ENCODE measurements at places on chromosomes 12 and 14.

DNA sequence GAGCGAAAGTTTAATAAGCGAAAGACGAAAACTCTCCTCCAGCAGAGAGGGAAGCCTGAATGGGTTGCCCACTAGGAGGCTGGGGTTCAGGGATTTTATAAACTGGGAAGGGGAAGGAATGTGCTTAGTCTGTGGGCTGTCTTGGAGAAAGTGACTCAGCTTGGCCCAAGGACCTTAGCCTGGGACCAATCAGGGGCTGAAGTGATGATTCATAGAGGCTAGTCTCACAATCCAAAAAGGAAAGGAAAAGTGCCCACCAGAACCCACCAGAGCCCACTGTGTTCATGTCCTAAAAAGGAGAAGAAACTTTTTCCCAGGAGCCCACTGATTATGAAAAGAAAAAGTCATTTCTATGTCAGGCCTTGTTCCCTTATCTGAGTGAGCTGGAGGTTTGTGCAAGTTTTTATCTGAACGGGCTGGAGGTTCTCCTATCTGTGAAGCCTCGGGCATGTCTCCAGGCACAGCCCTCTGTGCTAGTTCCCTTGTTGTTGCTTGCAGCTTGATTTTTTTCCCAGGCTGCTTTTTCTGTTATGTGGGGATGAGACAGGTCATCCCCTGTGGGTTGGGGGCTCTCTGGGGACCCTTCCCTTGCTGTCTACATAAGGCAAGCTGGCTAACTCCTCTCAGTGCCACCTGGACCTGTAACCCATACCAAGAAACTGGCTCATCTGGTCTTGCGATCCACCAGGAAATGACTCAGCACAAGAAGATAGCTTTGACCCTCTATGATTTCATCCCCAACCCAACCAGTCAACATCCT, 8.3 kb upstream of the GOLGA5 start:
- DNase-seq: no peak

DNA sequence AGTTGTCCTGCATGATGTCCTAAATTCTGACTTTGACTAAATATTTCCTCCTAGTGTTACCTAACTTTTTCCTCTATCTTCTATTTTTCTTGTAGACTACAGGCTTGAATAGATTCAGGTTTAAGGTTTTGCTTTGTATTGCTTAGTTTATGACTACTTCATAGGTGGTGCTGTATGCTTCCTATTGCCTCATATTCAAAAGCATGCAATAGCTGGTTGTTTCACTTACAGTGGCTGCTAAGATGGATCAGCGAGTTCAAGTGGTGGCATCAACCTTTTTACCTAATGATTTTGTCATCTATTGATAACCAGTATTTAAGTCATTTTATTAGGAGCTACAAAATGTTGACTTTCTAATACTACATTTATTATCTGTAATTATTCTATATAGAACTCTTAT, 36.3 kb upstream of the BICD1 start:
- no peak for DNase-seq

- DNase-seq: no peak
Observed at GRCh38 chr12:131831635-131832041, 3.4 kb downstream of the MMP17 start.

- no peak for DNase-seq
Observed at GRCh38 chr12:108858311-108859074, 1.1 kb upstream of the SSH1 start.

GRCh38 chr12:76398106-76398505, 49.9 kb upstream of the BBS10 start:
- DNase-seq: no peak

GRCh38 chr12:47970843-47971242, 7.4 kb downstream of the TMEM106C start:
- no peak for DNase-seq

- no peak for DNase-seq
Observed at GRCh38 chr12:59927032-59927431, 331.2 kb downstream of the SLC16A7 start.

DNA sequence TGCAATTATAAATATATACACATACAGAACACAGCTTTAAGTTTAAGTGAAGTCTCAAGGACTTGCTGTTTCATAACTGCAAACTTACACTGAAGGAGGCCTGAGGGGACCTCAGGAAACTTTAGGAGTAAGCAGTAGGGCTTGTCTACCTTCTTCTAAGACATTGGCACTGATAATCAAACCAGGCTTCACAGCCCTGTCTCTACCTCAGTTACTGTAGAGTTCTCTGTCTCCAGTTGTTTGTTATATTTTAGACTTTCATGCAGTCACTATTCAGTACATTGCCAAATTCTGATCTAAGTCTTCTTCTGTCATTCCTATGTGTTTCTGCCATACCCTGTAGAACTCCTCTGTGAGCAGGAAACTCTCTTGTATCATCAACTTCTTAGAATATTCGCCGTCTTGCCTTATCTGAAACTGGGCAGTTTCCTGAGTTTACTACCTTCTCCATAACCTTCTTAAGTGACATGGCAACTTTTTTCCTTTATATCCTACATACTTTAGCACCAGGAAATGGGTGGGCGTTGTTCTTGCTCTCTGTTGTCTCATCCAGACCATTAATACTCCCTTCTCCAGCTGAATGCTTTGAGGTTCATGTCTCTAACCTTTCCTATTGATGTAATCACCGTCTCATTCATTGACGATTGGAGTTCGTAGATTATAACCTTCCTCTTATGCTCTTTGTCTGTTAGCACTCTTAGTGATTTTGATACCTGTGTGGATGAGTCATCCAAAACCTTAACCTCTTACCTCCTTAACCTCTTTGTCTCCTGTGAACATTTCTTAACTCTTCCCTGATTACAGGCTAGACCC, 11.4 kb downstream of the APAF1 start:
- DNase-seq: no peak

DNA sequence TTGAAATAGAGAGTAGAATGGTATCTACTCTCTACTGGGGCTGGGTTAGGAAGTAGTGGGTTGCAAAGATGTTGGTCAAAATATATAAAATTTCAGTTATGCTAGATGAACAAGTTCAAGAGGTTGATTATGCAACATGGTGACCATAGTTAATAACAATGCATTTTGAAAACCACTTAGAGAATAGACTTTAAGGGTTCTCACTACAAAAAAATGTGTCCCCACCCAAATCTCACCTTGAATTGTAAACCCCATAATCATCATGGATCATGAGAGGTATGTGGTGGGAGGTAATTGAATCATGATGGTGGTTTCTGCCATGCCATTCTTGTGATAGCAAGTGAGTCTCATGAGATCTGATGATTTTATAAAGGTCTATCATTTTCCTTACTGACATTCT, 94.0 kb downstream of the C12orf50 start:
- DNase-seq: no peak

GRCh38 chr12:15600223-15600935, 188.8 kb downstream of the EPS8 start:
- DNase-seq: no peak

- DNase-seq: no peak
Observed at GRCh38 chr12:6551063-6551461, 4.8 kb downstream of the IFFO1 start.

DNA sequence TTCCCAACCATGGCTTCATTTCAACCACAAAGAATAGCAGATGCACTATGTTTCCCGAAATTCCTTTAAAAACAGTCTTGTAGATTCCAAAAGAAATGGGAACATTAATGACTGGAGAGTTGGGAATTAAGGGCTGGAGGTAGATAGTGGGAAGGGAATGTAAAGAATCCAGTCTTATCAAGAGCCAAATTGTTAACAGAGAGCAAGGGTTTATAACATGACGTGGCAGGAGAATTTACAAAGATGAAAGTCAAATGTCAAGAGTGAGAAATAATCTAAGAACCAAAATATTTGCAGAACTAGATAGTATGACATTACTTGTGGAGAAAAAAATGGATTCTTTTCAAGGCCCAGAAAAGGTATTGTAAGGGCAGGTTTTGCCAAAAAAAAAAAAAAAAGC, 200.9 kb downstream of the GRIN2B start:
- DNase-seq: no peak

DNA sequence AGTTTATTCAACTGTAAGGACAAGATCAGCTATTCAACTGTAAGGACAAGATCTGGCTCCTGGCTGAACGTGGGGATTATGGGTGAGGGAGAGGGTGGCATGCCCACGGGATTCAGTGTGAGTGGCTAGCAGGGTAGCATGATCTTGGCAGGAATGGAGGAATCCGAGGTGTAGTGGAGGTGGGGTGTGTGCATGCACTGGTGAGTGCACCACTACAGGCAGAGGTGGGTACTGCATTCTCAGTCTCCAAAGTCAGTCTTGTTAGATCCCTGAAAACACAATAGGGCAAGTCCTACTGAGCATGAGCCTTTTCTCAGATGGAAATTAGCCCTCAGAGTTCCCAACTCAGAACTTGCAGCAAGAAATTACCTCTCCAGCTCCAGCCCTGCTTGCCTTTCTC, 32.2 kb upstream of the DCD start:
- DNase-seq: no peak

Measured in stimulated activated CD8-positive, alpha-beta memory T cell treated with anti-CD3 and anti-CD28 coated beads, Interleukin-15, amount 100 ng/mL, for 1 hour (primary cell).